NCI-H1092 (cell line): ENCODE measurements at places on chromosomes 1 and 21.
A peak's percentile ranks its signal among the peaks of the same experiment; 100 is the strongest.

DNA sequence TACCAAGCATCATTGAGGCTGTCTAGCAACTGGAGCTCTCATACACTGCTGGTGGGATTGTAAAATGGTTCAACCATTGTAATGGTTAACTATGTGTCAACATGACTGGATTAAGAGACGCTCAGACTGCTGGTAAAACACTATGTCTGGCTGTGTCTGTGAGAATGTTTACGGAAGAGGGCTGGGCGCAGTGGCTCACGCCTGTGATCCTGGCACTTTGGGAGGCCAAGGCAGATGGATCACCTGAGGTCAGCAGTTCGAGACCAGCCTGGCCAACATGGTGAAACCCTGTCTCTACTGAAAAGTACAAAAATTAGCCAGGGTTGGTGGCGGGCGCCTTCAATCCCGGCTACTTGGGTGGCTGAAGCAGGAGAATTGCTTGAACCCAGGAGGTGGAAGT is 4.8 kb upstream of the FCRLA start:
- DNase-seq: no peak

DNA sequence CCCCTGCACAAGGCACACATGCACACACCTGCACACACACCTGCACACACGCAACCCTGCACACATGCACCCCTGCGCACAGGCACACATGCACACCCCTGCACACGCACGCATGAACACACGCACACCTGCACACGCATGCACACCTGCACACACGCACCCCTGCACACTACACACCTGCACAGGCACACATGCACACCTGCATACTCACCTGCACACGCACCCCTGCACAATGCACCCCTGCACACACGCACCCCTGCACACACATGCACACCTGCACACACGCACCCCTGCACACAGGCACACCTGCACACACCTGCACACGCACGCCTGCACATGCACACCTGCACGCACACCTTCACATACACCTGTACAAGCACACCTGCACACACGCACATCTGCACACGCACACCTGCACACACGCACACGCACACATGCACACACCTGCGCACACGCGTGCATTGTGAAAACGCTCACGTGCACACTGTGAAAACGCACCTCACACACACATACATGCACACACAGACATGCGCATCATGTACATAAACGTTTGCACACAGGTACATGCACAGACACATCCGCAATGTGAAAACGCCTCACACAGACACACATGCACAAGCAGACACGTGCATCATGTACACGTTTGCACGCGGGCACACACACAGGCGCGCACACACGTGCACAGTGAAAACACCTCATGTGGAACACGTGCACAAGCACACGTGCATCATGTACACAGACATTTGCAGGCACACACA is 8.2 kb downstream of the DVL1 start:
- DNase-seq: no peak

DNA sequence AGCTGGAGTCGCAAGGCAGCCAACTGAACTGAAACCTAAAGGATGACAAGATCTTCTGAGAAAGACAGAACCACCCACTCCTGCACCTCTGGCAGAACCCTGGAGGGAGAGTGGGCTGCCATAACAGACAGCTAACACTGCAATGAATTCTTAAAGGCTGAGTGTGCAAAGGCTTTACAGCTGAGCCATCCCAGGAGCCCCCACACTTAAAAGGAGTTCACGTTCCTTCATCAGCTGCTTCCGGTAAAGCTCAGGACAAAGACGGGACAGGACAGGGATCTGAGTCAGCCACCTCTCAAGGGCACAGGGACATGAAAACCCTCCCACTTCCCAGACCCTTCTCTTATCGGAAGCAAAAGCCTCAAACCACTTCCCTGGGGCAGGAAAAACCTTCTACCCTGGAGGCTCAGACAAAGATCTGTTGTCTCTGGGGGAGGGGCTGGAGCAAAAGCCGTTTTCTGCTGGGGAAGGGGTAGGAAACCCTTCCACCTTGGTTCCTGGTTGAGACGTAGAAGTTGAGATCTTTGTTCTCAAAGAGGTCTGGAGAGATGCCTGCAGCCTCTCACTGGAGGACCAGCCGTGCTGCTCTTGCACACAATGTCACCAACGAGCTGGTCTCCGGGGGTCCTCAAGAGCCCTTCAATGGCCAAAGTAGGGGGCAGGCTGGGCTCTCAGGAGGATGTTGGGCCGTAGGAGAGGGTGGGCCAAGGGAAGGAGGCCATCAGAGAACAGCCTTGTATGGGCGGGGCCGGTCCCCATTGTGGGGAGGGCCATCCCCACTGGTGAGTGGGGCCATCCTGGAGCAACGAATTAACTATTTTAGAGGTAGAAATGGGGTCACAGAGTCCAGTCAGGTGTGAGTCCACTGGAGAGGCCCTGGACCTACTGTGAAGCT is 452.4 kb downstream of the PTPRU start:
- no peak for DNase-seq

- DNase-seq: peak; percentile 40
These were observed 145.5 kb downstream of the IGSF21 start for GRCh38 chr1:18253093-18253492.

- no peak for DNase-seq
These were observed 58.7 kb upstream of the PTGS2 start for GRCh38 chr1:186738926-186739325.

DNA sequence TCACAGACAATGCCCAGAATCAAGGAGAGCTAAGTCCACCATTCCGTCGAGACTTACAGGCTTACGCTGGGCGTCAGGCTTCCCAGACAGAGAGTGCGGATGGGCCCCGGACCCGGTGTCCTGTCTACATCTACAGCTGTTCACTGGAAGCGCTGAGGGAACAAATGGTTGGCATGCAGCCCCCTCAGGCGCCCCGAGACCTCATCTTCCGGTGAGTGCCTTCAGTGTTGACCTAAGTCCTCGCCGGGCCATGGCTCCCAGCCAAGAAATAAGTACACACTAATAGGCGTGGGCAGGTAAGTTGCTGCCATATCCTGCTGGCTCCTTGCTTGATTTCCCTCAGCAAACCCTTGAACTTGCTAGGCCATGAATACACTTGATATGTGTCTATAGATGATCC is 26.2 kb downstream of the HYI start:
- no peak for DNase-seq

DNA sequence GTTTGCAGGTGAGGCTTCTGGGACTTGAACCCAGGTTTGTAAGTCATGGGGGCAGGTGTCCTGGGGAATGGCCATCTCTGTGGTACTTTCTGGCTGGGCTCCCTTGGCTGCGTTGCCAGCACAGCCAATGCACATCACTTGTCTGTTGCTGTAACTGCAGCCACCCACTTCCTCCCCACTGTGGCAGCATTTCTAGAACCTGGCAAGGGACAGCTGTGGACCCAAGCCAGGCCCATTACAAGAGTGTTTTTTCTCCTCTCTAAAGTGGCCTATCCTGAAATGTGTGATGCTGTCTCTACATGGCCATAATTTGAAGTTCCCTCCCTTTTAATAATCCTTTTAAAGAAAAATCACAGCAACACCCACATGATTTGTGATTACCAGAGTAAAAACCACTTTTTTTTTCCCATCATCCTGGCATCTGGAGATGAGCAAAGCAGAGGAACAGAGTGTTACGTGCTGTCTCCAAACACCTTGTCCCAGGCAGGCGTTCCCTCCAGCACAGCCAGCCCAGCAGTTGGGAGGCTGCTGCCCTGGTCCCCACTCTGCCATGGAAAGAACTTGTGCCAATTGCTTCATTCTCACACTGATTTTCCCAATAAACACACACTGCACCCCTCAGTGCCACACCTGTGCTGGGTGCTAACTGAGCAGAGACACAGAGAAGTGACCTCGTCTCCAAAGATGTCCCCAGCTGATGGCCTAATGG is 360.6 kb upstream of the USP24 start:
- DNase-seq: no peak

DNA sequence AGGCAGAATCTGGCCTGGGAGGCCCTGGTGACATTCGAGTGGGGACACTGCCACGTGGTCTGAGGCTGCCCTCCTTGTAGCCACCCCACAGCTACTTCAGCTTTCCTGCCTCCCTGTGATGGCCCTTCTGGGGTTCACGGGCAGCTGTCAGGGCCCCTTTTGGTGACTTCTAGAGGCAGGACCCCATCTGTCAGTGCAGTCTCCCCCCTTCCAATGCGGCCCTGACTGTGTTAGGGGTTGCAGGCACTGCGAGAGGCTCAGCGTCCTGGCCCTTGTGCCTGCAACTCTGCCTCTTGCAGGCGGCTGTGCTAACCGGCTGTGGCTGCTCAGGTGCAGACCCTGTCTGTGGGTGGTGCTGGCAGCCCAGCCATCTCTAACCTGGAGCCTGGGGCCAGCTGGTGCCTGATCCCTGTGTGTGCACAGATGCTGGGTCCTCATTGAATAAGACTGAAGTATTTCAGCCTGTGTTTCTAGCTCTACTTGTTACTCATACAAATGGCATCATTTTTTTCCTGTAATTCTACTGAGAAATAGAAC is 62.2 kb downstream of the S100B start:
- DNase-seq: no peak

DNA sequence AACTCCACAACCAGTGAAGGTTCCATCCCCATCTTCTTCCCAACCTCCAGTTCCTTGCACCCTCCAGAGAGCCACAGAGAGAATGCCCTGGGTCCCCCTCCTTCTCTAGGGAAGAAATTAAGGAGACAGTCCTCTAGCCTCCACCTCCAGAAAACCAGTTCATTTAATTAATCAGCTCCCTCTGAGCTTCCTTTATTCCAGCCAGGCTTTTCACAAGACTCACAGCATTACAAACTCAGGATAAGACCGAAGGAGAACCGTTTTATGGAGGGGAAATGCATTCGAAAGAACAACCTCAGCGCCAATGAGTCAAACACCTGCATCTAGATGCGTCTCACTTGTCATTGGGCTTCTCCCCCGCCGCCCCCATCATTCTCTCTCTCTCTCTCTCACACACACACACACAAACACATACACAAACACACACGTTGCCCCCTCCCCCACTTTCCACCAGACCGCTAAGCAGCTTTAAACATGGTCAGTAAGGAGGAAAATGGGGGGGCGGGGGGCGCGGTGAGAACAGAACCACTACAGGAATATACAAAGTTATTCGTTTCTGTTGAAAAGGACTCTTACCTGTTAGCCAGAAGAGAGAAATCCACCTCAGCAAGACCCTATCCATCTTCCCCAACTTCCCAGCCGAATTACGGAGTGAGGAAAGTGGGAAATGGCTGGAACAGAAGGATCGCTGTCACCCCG is 544 bp downstream of the ILDR2 start:
- DNase-seq: no peak

DNA sequence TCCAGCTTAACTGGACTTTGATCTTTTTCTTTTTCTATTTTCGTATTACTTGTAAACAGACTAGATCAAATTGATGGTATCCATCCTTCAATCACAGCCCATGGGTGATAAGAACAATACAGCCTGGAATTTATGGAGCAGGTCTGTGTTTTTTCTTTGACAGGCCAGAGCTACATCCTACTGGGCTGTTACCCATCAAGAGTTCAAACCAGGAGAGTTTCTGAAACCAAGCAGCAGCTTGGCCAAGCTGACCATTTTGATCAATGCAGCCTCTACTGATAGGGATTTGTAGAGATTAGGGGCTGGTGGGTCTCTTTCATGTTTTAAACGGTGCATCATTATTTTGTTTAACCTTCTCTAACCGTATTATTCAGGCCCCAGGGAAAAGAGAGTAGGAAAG is 24.3 kb upstream of the CCDC190 start:
- no peak for DNase-seq

- no peak for DNase-seq
These were observed 119.7 kb upstream of the ZNF648 start for GRCh38 chr1:182181167-182181572.

DNA sequence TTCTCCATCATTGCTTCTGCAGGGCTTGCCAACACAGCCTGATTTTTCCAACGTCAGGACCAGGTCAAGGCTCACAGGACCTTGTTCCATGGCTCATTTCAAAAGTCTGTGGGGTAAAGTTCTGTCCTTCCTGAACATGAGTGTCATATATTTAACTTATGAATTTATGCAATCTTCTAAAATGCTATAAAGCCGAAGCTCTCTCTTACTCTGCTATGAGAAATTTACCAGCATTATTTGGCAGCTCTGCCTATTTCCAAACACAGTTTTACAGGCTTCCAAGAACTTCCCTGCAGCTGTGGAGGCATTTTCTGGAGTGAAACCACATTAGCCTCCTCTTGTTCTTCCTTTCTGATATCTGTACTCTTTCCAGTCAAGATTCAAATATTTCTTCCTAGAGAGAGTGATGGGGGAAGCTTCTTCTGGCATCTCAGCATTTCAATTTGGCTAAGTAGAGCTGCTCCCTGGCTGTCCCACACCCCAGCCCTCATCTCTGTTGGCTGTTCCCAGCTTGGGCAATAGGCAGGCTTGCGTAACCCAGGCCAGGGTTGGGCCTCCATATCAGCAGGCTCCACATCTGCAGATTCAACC is 15.6 kb upstream of the HMGCS2 start:
- no peak for DNase-seq

- DNase-seq: peak; percentile 5
These were observed 51.7 kb downstream of the CSMD2 start for GRCh38 chr1:34113362-34113761.
